ENCODE measurements at places on chromosomes 1 and 21.
A peak's percentile ranks its signal among the peaks of the same experiment; 100 is the strongest.

GRCh38 chr1:154867841-154868605, 2.1 kb downstream of the KCNN3 start:
- DNase-seq = no peak

- DNase-seq = no peak
These were observed 171.6 kb upstream of the C1orf174 start for GRCh38 chr1:4071653-4072052.

DNA sequence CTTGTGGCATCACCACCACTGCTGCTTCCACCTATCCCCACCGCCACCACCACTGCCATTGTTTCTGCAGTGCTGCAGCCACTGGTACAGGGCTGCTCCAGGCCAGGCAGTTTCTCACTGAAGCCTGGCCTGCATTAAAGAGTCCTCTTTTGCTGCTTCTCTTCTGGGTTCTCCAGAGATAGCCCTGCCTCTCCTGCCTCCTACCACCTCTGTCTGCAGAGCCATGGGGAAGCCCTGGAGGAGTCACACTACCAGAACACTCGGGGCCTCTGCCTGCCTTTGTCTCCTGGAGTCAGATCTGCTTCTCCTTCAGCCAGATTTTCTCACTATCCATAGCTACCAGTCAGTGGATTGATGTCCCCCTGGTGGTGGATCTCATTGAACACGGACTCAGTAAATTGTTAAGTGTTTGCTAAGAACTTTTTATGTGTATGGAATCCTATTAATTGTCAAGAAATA, 37.7 kb upstream of the DDAH1 start:
- DNase-seq = no peak

GRCh38 chr1:230108580-230108979, 41.5 kb downstream of the GALNT2 start:
- no peak for DNase-seq

GRCh38 chr1:165075725-165076370, 280.7 kb downstream of the LMX1A start:
- DNase-seq = no peak

DNA sequence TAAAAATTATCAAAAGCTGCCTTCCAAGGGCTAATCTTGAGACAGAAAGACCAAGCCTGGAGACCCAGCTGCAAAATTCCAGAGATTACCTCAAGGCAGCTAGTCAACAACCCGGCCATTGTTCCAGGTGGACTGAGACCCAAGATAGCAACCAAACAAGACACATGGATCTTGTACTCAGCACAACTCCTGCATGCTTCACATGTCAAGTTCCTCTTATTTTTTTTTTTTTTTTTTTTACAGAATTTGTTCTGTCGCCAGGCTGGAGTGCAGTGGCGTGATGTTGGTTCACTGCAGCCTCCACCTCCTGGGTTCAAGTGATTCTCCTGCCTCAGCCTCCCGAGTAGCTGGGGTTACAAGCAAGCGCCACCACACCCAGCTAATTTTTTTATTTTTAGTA, 40.1 kb downstream of the CD2 start:
- DNase-seq = no peak

- DNase-seq = no peak
These were observed 89.5 kb upstream of the KCTD3 start for GRCh38 chr1:215477632-215478031.

DNA sequence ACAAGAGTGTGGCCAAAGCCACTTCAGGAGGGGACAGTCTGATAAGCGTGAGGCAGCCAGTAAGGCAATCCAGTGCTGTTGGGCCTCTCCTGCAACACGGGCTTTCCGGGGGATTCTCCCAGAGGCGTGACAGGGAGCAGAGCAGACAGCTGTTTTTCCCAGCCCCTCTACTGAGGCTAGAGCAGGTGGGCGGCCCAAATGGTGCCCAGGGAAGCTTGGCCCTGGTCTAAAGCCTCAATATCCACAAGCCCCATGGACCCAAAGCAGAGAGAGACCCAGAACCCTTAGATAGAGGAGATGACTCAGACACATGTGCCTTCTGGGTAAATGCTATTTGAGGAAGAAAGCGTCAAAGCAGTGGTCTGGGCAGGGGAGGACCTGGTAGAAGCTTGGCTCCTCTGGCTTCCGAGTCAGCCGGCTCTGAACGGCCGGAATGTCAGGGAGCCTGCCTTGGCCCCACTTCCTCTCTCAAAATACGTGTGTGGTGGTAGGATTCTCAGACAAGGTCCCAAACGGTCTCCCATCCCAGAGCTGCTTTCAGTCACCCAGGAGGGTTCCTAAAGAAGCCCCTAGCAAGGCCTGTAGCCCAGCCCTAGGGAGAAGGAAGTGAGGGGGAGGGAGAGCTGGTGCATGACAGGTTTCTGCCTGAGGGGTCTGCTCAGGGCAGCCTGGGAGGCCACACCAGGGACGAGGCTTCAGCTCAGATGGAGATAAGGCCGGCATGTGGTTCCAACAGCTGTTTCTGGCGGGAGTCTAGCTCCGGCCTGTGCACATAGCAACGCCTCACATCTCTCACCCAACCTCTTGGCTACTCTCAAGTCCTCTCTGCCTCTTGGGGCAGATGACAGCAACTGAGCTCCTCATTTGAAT, 28.8 kb downstream of the PIK3C2B start:
- DNase-seq = peak; percentile 70

- DNase-seq = no peak
These were observed 15.4 kb upstream of the CD2 start for GRCh38 chr1:116738673-116739370.

GRCh38 chr1:151703813-151704212, 12.8 kb downstream of the CELF3 start:
- no peak for DNase-seq

GRCh38 chr1:42945164-42945563, 13.5 kb downstream of the SLC2A1 start:
- no peak for DNase-seq

- DNase-seq = no peak
These were observed 211.1 kb downstream of the DUSP10 start for GRCh38 chr1:221530791-221531190.

DNA sequence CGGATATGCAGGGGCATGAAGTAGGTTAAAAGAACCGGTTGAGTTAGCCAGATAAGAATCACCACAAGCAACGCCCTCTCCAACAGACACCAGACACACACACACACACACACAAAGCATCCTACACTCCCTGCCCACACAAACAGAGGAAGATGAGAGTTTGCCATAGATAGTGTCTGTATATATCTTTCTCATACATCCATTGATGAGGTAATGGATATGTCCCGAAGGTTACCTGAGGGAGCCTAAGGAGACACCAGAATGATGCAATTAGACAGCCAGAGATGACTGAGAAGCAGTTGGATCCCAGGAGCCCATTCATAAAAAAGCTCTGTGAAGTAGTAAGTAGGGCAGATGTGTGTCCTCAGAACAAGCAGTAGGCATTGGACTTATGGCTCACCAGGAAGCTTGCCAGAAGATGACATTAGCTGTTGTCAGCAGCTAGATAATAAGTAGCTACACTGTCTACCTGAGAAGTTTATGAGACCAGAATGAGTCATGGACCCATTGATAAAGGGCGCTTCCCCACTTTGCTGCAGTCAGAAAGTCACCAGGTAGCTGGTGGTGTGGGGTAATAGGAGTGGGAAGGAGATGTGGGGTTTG, 247.0 kb downstream of the KCNT2 start:
- no peak for DNase-seq

- DNase-seq = no peak
These were observed 38.5 kb upstream of the SGIP1 start for GRCh38 chr1:66495495-66495894.

DNA sequence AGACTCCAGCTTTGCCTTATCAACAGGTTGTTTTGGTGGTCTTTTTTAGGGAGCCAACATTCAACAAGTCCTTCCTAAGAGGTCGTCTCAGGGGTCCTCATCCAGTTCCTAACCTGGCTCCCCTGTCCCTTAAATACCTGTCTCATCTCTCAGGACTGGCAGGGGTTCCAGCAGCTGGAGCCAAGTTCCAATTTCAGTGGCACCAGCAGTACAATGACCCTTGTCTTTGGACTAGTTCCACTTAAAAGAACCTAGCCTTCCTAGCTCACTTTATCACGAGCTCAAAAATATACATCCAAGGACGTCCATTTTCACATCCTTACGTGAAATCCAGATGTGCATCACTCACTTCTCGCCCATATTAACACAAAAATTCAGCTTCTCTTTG, 18.7 kb upstream of the TRAF3IP3 start:
- no peak for DNase-seq

DNA sequence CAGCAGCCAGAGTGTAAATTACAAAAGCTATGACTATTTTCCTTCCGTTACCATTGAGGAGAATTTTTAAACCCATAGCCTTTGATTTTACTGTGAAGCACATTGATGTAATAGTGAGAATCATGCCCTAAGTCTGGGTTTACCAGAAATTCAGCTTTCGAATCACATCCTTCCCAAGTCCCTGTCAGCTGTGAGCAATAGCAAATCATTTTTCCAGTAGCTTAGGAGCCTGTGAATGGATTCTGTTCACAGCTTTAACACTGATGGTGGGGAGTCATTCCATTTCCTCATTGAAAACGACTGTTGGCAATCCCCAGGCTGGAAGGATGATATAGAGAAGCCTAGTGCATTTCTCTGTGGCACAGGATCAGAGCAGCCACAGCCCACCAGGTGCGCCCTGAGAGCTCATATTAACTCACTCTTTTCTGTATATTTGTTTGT, 82.2 kb upstream of the C1orf105 start:
- no peak for DNase-seq

DNA sequence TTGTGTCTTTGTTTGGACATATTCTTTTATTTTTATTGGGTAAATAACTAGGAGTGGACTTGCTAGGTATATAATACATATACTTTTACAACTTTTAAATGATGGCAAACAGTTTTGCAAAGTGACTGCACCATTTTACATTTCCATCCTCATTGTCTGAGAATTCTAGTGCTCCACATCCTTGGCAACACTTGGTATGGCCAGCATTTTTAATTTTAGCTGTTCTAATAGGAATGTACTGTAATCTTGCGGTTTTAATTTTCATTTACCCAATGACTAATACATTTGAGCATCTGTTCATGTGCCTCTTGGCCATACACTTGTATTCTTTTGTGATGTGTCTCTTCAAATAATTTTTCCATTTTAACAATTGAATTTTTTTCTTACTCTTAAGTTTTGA, 37.0 kb upstream of the ATP6V1G3 start:
- DNase-seq = no peak

DNA sequence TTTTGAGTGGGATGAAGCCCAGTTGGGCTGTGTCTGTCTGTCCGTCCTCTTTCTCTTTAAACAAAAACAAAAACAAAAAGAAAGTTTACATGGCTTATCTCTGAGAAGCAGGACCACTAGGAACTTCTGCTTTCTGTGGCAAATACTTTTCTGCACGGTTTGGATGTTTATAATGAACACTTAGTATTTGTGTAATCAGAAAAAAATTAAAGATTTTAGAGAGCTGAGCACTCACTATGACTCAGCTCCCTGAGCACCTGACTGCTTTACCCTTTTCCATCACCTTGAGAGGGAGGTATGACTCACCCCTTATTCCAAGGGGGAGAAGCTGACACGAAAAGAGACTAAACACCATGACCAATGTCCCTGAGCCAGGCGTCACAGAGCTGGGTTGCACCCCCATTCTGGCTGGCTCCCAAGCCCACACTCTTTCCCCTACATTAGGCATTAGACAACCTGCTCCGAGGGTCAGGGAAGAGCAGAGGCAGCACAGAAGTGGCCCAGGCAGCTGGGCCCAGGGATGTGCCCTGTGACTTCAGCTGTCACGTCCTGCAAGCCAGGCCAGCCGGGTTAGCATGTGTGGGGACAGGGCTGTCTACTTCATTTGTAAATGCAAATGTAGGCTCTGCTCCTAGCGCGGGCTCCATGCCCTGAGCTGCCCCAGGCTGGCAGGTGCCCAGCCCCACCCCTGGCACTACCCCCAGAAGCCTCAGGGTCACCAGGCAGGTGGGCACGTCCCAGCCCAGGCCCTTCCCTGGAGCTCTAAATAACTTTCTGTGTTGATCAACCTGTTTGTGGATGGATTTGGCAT, 30.4 kb downstream of the RAP1GAP start:
- DNase-seq = no peak

DNA sequence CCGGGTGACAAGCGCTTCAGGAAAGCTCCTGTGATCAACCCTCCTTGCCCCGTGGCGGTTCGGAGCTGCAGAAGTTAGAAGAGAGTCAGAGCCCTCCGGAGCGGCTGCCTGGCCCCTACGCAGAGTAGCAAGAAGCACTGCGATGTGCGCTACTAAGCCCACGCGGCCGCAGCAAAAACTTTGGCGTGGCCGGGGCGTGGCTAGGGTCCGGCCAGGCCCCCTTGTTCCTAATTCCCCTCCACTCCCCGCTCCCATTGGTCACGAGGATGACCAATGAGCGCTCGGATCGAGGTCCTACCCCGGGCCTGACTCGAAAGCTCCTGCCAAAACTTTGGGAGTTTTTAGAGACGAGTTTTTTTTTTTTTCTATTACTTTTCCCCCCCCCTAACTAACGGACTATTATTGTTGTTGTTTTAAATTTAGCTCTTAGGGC, at the start of gene HLX:
HLX (plus strand) TSS at position 368 of the 433 bp plus-strand sequence. CDS start 415 bp downstream, outside the sequence.
- DNase-seq = peak; percentile 97

DNA sequence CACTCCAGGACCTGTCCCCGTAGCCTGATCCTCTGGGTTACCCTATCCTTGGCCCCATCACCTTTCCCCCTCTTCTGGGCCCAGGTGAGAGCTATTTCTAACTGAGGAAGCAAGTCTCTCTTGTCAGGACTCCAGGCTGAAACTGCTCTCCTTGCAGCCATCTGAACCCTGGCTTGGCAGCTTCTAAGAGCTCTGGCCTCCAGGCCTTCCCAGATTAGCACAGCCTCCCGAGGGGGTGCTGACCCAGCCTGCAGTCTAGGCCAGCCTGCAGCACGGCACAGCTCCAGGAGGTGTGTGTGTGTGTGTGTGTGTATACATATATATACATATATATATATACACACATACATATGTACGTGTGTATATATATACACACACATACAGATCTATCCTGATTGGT, 17.4 kb downstream of the CACNA1S start:
- DNase-seq = no peak

DNA sequence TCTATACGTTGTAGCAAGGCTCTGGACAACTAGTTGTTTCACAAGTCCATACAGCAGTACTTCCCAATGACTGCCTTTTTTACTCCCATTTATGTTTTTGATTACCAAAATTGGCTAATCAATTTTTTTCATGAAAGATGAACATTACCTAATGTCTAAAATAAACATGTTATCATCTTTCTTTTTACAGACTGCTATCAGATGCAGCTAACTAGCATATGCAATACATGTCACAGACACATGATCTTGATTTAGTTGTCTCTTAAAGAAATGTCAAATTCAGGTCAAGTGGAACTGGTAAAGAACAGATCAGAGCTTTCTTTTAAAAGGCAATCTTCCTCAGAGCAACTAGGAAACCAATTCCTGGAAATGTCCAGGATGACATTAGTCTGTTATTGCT, 630 bp upstream of the DBT start:
- DNase-seq = no peak

GRCh38 chr1:183841550-183841949, 36.6 kb downstream of the RGL1 start:
- DNase-seq = no peak
